ENCODE measurements at places on chromosomes 3 and 15. TPM values are rescaled to one million over a fixed set of nuclear protein-coding genes. Genes with fewer than 3 reads are reported as not detected.

LIPH gene
- total RNA-seq = 0.60 TPM

CPNE4 gene
- 78.3 TPM for total RNA-seq

TRH gene
- not detected for total RNA-seq

RTP3 gene
- not detected for total RNA-seq

ALCAM gene
- 19.9 TPM for total RNA-seq

NUP210 gene
- total RNA-seq = 2.2 TPM

FSD2 gene
- total RNA-seq = 11.7 TPM

C2CD4A gene
- not detected for total RNA-seq

NMD3 gene
- total RNA-seq = 54.8 TPM

HRG gene
- total RNA-seq = not detected

- no peak for DNase-seq
Observed at GRCh38 chr15:86347245-86347644, 267.6 kb downstream of the AGBL1 start.

- DNase-seq = no peak
Observed at GRCh38 chr3:67923796-67924195, 269.4 kb upstream of the SUCLG2 start.

DNA sequence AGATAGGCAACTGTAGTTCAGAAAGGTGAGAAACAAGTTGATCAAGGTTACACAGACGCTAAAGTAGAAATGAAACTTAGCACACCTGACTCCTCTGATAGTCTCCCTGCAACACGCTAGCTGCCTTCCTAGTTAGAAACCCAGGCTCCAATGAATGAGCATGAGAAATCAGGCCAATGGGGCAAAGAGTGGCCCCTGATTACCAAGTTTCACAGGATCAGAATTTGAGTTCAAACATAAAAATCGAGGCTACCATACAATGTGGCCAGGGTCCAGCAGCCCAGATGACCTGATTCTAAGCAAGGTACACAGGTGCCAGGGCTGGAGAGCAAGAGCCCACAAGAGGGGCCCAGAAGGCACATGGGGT, 7.7 kb downstream of the PLD1 start:
- DNase-seq = no peak

DNA sequence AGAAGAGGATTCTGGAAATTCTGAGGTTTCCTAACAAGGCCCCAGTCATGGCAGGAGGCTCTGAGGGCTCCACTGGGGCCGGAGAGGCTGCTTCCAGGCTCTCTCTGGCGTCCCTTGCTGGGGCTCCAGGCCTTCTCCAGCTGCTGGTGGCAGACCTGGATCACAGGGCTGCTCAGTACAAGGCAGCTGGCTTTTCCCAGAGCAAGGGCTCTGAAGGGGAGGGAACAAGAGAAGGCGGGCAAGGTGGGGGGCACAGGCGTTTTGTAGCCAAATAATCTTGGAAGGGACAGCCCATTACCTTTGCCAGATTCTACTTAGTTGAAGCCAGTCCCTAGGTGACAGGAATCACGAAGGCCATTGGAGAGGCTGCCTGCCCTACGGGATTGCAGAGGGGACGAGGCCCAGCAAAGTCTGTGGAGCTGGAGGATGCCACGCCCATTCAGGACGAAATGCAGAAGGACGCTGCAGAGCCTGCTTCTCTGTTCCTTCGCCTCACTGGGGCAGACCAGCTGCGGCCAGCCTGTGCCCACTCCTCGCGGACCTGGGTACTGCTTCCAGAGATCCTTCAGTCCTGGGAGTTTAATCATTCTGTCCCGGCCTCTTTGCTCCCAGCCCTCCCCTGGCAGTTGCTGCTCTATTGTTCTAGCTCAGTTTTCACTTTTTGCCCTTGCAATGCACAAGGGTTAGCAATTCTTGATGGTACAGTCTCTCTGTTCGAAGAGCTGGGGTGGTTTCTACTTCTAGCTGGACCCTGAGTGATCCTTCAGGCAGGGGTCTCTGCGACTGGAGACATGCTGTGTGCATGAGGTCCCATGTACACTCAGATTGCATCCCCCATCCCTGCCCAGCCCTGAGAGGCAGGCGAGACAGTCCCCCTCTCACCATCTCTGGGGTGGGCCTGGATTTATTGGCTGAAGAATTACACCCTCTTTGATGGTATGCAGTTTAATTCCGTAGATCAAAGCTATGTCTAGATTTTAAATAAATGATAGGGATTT, 149.3 kb upstream of the MEF2A start:
- no peak for DNase-seq

GRCh38 chr15:37733628-37734027, 200.8 kb upstream of the TMCO5A start:
- DNase-seq = no peak

DNA sequence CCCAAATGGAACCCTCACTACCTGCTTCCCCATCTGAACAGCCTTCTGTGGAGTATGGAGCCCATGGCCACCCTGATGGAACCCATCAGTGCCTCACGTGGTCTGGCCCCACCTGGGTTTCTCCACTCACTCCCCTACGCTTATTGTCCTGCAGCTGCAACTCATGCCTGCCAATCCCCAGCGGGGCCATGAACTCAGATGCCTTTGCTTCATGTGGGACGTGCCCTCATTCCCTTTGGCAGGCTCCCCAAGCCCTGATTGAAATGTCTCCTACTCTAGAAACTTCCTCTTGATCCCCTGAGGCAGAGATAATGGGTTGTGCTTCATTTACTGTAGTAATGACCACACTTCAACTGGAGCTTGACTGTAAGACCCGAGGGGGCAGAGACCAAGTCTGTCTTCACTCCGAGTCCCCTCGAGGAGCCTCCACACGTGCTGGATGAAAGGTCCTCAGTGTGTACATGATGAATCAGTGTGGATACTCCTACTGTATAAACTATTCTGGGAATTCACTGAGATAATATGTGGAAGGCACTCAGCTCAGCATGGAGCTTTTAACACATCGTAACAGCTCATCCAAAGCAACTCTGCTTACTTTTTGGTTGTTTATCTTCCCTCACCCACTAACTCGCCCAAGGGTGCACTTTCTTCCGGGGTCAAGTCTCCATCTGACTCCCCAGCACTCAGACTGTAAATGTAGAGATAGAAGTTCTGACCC, 232.8 kb upstream of the BHLHE40 start:
- peak; percentile 52 for DNase-seq

- peak; percentile 63 for DNase-seq
Observed at GRCh38 chr3:141680620-141681389, 57.3 kb upstream of the RNF7 start.

DNA sequence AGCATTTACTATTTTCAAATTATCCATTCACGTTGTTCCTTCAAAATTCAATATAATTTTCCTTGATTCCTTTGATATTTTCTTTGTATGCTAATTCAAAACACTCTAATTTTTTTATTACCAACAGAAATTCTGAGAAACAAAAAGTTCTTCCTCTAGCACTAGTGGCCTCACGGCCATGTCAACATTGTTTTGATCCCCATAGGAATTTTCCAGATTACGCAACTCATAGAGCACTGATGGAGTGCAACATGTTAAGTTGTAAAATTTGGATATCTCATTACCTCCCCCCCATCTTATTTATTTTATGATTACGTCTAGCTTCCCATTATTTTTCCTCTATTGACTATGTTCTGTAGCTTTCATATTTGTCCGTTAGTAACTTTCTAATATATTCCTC, 745.3 kb downstream of the TUSC7 start:
- no peak for DNase-seq

DNA sequence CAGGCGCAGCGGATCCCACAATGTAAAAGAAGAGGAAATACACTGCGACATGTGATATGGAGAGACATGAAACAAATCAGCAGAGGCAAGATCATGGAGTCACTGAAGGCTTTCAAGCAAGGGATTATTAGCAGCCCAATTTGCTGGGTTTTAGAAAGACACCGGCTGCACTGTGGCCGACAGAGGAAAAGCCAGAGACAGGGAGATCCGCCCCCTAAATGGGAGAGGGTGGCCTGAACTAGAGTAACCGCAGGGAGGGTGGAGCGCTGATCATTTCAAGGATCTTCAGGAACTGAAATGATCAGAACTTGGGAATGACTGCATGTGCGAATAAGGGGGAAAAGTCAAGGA, 612 bp upstream of the C15orf40 start:
- DNase-seq = no peak

DNA sequence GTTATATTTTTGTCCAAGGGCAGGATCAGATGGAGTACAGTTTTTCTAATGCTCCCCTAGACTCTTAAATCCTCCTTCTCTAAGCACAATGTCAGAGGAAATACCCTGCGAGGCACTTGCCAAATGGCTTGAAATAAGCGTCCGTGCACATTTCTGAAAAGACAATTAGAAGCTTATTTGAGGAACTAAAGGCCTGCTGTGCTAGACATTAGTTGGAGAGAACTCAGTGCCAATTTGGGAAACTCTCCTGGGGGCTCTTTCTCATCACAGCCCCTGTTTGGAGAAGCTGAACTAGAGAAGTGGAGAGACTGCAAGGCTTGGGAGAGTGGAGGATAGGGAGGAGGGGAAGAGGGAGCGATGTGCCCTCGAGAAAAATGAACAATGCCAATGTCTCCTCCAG, 247.6 kb upstream of the C2CD4B start:
- DNase-seq = no peak

DNA sequence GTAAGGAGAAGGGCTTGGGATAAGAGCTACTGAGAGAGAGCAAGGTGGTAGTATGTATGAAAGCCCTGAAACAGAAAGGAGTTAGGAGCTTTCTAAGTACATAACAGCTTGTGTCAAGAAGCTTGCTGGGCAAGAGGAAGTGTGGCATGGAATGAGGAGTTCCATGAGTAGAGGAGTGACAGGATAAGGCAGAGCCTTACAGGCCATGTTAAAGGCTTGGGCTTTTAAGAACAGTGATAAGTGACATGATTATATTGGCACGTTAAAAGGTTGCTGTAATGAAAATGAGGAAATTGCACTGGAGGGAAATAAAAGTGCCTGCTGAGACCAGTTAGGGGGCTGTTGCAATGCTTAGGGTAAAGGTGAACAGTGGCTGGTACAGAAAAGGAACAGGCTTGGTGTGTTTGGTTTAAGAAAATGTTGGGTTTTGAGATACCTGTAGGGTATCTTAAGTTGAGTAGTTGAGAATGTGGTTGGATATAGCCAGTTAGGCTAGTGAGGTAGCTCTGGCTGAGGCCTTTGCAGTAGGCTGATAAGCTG, 49.0 kb downstream of the MEF2A start:
- DNase-seq = no peak

DNA sequence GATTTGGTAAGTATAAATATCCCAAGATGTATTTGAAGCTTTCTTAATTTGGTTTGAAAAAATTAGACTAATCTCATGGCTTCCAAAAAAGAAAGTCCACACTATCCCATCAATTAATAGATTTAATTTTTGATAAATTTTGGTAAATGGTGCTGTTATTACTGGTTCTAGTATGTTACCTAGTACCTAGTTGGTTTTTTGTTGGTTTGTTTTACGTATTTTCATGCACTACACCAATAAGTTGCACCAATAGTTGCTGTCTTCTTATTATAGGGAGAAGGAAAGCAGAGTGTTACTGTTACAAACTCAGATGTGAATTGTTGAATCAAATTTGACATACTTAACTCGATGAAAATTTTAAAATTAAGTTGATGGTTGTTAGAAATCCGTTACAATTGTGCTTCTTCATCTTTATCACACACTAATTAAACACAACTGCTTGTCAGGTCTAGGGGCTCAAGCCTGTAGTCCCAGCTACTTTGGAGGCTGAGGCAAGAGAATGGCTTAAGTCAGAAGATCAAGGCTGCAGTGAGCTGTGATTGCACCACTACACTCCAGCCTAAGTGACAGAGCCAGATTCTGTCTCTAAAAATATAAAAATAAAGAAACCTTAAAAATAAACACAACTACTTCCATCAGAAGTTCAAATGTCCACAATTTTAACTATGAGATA, 23.1 kb upstream of the MBNL1 start:
- no peak for DNase-seq

DNA sequence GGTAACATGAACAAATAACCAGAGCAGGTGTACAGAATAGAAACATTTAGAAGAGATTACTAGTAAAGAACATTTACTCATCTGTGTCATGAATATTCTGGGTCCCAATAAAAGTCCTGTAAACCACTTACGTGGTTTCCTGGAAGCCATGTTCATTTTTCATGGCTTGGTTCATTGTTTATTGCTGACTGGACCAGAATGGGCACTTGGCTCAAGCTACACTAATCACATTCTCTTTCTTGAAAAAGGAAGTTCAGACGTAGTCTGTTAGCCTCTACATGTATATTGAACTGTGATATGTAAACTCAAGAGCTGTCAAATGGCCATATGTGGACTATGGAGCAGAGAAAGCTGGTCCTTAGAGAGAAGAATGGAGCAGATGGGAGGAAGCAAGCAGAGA, 138.3 kb upstream of the FAM3D start:
- no peak for DNase-seq

GRCh38 chr3:111714305-111714704, 119.2 kb upstream of the ZBED2 start:
- no peak for DNase-seq

DNA sequence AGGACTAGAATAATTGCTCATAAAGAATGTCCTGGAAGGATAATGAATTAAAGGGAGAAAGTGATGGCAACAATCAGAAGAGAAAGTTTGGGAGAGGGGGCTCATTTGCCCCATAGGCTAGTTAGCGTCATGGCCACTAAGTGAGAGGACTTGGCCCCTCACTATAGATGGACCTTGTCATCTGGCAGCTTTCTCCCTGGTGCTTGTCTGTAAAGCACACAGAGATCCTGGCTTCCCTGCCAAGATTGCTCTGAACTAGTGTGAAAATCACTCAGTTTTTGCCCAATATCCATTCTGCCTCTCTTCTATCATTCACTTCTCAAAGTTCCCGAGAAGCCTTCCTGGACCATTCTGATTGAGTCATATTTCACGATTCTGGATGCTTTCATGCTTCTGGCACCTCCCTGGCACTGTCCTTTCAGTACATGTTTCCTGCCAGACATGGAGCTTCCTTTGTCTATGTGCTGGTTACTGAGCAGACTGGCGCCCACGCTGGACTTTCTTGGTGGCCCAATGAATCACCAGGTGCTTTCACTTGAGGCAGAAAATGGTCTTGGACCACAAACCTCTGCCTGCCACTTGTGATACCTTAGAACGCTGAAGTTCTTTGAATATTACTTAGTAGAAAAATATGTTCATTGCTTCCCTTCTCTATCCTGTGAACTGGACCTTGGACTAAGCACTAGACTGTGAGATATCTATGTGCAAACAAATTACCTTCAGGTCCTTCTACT, 709.6 kb upstream of the CFAP20DC start:
- no peak for DNase-seq

DNA sequence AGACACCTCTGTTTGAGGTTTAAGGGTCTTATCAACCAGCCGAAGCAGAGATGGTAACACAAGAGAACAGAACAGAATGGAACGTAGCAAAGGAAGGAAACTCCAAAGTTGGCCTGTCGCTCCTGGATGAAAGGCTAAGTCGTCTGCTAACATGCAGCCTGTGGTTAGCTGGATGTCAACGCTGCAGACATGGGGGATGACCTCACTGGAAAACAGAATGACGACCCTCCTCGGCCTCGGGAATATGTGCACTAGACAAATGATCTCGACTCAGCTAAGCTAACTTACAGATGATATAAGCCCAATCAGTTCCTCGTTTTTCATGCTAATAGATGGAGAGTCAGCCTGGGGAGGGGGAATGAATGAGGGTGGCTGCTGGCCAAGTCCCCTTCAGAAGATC, 177.8 kb upstream of the LRTM1 start:
- DNase-seq = no peak
